ENCODE measurements at places on chromosomes 7 and 10. TPM values are rescaled to one million over a fixed set of nuclear protein-coding genes. Genes with fewer than 3 reads are reported as not detected.

TECTB gene
- total RNA-seq: not detected

CALCR gene
- not detected for total RNA-seq

GRCh38 chr7:49644396-49645166, 128.9 kb upstream of the VWC2 start:
- ATAC-seq: peak; percentile 62

- peak; percentile 88 for ATAC-seq
Measured at GRCh38 chr10:119542357-119542987, at the start of gene RGS10. RGS10 (minus strand) TSS chr10:119542719; CDS start chr10:119542638, 81 bp downstream.

DNA sequence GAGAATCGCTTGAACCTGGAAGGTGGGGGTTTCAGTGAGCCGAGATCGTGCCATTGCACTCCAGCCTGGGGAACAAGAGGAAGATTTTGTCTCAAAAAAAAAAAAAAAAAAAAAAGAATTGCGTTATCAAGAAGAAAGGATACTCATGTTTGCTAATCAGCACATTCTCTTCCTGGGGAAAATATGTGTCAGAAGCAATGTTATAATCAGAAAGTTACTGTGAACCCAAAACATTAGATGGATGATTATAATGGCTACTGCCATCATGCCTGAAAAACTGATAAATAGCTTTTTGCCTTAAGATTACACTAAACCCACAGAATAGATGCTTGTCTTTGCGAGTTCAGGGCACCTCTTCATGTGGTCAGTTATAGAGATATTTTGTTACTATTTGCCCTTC, 24.3 kb upstream of the GNAI1 start:
- no peak for ATAC-seq

DNA sequence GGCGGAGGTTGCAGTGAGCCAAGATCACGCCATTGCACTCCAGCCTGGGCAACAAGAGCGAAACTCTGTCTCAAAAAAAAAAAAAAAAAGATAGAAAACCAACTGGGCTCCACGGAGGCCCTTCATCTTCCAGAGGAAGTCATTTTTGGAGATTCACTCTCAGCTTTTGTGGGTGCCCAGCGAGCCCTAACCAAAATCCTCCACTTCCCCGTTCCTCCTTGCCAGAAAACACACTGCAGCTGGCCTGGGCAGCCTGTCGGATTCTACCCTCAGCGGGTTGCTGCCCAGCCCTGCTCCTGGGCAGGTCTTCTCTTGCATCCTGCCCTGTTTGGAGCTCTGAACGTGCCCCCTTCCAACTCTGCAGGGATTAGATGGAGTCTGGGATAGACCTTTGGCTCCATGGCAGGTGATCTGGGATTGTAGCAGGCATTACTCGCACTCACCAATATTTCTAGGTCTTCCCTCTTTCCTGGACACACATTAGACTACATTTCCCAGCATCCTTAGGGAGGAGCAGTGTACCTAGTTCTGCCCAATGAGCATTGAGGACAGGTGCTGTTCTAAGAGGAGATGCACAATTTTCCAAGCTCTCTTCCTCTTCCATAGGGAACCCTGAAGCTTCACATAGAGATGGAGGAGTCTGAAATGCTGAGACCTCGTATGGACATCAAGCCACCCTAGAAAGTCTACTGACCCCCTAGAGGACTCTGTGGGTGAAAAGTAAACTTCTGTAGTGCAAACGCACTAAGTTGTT, 4.6 kb downstream of the GRID2IP start:
- ATAC-seq: no peak

DNA sequence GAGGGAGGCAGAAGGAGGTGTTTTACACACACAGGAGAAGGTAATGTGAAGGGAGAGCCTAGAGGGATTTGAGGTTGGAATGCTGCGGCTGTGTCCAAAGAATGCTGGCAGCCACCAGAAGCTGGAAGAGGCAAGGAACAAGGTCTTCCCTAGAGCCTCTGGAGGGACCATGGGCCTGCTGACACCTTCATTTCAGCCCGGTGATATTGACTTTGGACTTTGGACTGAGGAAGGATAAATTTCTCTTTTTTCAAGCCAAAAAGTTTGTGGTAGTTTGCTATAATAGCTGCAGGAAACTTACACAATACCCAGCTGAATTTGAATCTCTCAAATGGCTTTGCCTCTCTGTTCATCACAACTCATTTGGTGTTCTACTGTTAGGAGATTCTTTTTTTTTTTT, 34.6 kb downstream of the UBN2 start:
- no peak for ATAC-seq

PIK3CG gene
- not detected for total RNA-seq

Data from motor neuron (in vitro differentiated cells).